ENCODE measurements at places on chromosomes 4 and X.

DNA sequence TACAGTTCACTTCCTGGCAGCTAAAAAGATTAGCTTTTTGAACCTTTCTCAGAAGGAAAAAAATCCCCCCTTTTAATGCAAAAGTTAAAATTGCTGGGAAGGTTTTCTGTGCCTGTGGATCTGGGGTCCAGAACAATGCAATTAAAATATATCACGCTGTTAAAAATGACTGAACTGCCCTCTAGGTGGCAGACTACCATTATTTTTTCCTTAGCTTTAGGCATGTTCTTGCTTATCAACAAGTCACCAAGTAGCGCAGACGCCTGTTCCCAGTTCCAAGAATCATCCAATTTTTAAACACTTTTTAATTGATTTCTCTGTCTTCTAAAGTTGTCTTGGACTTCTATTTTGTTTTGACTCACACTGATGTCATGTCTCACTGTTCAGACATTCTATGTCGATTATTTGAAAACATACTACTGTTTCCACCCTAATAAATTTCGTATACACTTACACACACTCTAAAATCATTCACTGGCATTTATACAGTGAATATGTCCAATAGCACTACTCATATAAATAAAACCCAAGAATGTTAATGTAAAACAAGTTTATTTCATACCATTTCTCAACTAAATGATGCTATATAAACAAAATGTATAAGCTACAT, 661.6 kb downstream of the RAPGEF2 start:
- no peak for DNase-seq

- no peak for DNase-seq
These were observed 30.1 kb downstream of the HOPX start for GRCh38 chr4:56651056-56651350.

- DNase-seq, result no peak
These were observed 1.1 kb downstream of the GPR78 start for GRCh38 chr4:8581094-8581861.

GRCh38 chrX:72382202-72382595, 76.5 kb upstream of the CITED1 start:
- DNase-seq, result no peak

DNA sequence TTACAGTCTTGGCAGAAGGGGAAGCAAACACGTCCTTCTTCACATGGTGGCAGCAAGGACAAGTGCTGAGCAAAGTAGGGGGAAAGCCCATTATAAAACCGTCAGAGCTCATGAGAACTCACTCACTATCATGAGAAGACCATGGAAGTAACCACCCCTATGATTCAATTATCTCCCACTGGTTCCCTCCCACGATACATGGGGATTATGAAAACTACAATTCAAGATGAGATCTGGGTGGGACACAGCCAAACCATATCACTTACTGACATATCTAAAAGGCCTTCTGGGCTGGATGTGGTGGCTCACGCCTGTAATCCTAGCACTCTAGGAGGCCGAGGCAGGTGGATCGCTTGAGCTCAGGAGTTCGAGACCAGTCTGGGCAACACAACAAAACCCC, 117.1 kb upstream of the USP9X start:
- DNase-seq, result no peak

- DNase-seq, result no peak
These were observed 42.3 kb upstream of the PRSS12 start for GRCh38 chr4:118395057-118395644.

GRCh38 chr4:174324236-174324635, 40.5 kb downstream of the CEP44 start:
- no peak for DNase-seq

- DNase-seq, result no peak
These were observed 23.3 kb downstream of the PRKX start for GRCh38 chrX:3690140-3690539.

Measured in caudate nucleus (tissue), 63 donors.